ENCODE measurements at places on chromosomes 5 and 9.

DNA sequence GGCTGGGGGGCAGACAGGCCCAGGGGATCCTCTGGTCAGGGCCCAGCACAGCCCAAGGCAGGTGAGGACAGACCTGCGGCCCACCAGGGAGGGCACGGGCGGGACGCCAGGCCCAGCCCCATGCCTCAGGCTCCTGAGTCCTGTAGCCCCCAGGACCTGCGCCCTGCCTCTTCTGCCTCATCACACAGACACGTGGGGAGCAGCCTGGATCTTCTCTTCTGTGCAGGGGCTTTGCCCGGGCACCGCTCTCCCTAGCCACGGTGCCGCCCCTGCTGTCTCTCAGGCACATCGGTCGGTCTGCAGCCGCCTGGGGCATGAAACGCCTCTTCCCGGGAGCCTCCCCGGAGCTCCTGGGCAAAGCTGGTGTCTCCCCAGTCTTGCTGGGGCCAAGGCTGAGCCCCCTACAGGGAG lies 40.2 kb upstream of the EGFL7 start:
- DNase-seq = no peak

DNA sequence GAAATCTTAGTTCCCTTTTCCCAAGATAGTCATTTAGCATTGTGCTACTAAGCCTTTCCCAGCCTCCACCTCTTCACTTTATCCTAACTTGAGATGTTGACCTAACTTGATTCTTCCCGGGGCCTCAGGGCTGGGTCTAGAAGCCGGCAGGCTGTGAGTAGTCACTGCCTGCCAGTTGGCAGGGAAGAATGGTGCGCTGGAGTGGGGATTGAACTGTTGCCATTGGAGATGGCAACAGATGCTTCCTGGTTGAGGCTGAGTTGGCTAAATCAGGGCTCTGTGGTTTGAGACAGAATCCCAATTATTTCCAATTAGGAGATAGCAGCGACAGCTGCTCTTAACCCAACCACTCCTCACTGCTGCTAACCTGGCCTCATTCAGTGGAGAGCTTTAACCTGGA lies 343.1 kb downstream of the BRINP1 start:
- DNase-seq = no peak

- no peak for DNase-seq
Observed at GRCh38 chr5:169260896-169261569, 39.9 kb downstream of the SLIT3 start.

DNA sequence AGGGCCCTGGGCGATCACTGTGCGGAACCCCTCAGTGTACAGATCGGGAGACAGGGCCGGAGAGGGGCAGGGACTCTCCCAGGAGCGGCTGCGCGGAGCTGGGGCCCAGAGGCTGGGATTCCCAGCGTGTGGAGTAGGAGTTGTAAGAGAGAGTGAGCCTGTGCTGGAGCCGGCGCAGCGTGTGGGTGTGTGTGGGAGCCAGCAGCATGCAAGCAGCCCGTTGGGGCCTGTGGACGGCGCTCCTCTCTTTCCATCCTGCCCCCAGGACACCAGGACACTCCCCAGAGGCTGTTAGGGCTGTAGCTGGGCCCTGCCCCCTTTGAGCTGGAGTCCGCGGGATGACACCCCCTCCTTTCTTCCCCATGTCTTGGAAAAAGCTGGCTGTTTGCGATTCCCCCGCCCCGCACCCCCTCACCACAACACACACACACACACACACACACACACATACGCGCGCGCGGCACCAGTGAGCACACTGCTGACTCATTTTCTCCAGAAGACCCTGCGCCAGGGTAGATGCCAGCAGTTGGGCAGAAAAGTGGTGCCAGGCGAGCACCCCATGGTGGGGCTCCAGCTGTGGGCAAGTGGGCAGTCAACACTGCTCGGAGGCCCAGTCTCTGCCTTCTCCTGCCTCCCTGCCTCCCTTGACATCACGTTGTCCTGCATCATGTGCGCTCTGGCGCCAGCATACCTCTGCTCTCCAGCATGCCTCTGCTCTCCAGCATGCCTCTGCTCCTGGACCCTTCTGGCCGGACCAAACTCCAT lies 1.5 kb downstream of the COL27A1 start:
- DNase-seq = no peak

DNA sequence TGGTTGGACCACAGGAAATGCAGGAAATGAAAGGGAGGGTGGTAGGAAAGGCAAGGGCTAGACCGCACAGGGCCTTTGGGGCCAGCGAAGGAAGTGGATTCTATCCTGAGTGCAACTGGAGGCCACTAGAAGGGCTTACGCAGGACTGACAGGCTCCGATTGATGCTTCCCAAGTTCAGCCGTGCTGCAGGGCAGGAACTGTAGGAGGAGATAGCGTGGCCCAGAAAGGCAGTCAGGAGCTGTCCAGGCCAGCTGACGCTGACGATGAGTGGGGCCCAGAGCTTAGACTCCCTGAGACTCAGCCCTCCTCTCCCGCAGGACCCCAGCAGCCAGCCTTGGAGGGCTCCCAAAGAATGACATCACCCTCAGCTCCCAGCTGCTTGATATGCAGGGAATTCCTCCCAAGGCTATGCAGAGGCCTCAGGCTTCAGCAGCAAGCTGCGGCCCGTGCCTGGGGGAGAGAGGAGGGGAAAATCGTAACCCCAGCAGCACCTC lies 48.8 kb downstream of the KCNIP1 start:
- no peak for DNase-seq

DNA sequence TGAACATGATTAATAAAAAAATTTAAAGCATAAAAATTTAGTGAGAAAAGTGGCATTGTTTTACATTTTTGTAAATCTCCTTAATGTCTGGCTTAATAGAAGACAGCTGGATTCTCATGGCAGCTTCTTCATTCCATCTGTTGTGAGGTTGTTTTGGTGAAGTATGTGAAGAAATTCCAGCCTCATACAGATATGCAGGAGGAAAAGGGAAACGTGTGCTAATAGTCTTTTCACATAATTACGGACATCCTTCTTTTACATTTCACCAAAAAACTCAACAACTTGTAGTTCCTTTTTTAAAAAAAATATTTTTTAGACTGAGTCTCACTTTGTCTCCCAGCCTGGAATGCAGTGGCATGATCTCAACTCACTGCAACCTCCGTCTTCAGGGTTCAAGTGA lies 46.9 kb downstream of the HACD4 start:
- no peak for DNase-seq

DNA sequence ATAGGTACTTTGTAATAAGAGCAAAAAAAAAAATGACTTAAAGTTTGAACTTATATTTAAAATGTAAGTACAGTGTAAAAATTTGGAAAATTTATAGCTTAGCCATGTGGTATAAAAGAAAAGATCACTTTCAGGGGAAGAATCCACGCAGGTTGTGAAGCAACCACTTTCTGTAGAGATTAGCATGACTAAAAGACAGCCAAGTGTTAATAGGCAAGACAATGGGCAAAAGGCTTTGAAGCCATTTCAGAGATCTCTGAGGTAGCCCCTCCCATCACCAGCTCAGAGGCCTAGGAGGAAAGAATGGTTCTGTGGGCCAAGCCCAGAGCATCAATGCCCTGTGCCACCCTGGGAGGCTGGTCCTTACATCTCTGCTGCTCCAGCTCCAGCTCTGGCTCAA lies 346.3 kb upstream of the CHD1 start:
- no peak for DNase-seq

DNA sequence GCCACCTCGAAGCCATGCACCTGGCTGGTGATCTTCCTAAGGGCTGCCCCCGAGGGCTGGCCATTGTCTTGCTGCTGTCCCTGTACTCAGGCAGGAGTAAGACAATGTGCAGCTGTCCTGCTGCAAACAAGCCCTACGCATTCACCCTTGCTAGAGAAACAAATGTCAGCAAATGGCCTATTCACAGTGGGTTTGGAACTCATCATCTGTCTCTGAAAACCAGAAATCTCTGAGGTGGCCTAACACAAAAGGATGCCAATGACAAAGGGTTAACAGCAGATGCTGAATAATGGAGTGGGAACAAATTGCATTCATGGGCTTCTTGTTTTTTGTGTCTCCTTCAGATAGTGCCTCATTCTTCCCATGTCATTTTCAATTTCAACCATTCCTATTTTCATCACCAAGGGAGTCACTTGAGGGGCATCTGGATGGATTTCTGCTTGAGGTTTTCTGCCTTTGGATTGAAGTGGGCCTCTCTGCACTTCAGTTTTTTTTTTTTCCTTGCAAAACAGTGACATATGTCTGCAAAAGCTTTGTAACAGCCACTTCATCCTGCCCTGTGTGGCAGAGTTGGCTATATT lies 261.6 kb upstream of the VLDLR start:
- DNase-seq = no peak

DNA sequence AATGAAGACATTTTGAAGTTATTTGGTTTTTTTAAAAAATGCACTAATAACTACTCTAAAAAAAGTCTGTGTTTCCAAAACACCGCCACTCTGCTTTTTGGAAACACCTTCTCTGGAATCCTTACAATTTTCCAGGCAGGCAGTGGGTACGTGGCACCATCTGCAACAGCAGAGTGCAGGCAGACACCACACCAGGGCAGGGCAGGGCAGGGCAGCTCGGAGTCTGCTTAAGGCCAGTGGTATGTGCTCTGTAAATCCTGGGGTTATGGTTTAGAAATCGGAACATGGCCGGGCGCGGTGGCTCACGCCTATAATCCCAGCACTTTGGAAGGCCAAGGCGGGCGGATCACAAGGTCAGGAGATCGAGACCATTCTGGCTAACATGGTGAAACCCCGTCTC lies 97.6 kb downstream of the TLE1 start:
- no peak for DNase-seq

- no peak for DNase-seq
Observed at GRCh38 chr9:135693771-135694170, 5.5 kb downstream of the SOHLH1 start.

DNA sequence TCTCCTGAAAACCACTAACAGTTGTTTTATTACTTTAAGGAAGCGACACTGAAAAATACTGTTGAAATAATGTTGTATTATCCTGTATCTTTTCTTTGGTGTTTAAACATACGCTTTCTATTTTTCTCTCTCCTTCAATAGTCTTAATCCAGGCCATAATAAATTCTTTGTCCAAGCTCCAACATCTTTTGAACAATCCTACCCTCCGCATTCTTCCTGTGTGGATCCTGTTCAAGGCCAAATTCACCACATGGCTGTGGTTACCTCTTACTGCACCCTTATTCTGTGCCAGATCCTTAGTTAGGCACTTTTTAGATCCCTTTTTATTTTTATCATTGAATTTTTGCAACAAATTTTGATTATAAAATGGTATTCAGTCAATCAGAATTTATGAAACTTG lies 1691.5 kb downstream of the MAT2B start:
- DNase-seq = no peak

GRCh38 chr5:180367991-180368390 lies 14.9 kb upstream of the GFPT2 start:
- no peak for DNase-seq

- no peak for DNase-seq
Observed at GRCh38 chr5:160475864-160476438, 54.3 kb downstream of the PTTG1 start.

DNA sequence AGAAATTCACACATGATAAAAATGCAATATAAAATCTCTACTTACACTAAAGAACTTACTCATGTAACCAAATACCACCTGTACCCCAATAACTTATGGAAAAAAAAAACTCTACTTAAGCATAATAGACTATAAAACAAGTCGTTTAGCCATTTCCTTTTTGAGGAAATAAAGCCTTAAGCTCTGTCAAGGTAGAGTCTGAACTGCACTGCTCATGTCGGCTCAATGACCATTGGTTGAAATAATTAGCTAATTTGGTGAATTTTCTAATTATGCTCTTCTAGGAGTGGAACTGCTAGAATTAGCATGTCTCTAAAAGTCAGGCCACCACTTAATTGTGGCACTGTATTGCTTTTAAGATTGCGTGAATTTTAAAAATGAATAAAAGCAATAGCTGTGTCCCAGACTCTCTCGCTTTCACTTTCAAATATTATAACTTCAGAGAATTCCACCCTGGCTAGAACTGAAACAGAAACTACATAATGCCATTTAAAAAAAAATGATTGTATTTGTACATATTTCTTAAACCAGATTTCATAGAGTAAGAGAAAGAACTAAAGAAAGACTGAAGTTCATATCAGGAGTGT lies 113.0 kb upstream of the PCA3 start:
- DNase-seq = no peak

DNA sequence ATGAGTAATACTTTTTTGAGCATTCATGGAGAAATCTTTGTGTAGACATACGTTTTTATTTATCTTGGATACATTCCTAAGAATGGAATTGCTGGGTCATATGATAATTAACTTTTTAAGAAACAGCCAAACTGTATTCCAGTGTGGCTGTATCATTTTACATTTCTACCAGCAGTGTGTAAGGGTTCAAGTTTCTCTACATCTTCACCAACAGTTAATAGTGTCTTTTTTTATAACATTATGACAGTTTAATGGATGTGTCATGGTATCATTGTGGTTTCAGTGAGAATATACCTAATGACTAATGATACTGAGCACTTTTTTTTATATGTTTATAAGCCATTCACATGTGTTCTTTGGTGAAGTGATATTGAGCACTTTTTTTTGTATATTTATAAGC lies 52.4 kb downstream of the NIPBL start:
- DNase-seq = no peak

DNA sequence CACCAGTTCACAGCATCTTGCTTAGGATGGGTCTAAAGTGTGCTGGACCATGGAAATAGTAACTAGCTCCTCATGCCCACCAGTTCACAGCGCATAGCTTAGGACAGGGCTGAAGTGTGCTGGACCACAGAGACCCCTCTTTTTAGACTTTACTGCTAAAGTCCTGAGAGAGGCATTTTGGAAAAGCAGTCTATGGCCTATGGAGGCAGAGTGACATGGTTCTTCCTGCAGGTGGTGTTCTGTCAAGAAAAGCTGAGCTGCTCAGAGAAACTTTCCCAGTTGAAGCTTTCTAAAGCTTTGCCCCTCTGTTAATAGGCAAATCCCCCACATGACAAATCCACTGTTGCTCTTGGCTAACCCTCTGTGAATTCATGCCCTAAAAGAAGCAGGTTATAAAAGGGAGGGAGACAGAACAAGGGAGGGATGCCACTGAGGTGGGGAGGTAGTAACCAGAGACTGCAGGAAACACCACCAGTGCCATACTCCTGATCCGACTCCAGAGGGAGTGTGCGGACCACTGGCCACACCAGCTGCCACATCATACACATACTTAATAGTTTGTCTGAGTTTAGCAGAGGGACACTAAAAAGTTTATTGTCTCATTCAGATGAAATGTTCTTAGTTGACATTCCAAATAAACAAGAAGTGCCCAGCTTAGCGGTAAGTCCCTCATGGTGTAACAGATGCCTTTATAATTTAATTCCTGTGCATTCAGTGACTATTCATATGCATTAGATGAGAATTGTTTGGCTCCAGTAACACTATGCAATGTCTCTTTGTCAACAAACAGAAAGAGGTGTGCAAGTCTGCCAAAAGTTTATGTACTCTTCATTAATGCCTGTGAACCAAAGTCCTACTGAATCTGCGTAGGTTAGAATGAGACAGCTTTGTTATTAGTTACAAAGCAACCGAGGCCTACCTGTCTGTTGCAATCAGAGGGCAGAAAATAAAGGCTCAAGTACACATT lies 236.2 kb upstream of the NFIL3 start:
- no peak for DNase-seq

GRCh38 chr9:85061969-85062368 lies 392.4 kb downstream of the NTRK2 start:
- DNase-seq = no peak

Measured in activated gamma-delta T cell (primary cell).